ENCODE measurements at places on chromosomes 3 and 15.

DNA sequence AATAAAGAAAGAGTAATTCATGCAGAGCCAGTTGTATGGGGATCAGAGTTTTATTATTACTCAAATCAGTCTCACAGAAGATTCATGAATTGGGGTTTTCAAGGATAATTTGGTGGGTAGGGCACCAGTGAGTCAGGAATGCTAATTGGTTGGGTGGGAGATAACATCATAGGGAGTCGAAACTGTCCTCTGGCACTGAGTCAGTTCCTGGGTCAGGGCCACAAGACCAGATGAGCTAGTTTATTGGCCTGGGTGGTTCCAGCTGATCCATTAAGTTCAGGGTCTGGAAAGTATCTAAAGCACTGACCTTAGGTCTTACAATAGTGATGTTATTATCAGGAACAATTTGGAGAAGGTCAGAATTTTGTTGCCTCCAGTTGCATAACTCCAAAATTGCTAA, 998.6 kb upstream of the EPHA6 start:
- DNase-seq = no peak

GRCh38 chr3:148464246-148464645, 233.5 kb upstream of the AGTR1 start:
- no peak for DNase-seq

- DNase-seq = peak; percentile 97
These were observed 11.7 kb downstream of the ABCC5 start for GRCh38 chr3:184005941-184006507.

DNA sequence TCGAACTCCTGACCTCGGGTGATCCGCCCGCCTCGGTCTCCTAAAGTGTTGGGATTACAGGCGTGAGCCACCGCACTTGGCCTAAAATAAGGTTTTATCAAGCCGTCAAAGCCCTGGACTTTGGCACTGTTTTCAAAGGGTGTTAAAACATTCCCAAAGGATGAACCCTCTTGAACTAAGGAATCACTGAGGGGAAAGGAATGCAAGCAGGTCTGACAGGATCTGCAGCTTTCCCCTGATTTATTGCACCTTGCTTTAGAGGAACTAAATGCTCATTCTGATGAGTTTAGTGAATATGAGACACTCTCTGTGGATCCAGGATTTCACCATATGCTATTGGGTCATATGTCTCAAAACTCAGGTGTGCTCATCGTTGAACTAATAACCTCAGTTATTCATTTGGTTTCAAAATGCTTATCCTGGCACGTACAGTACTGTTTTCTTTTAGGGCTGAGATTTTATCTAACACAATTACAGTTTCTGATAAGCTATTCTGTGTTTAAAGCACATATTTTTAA, 63.0 kb upstream of the TSC22D2 start:
- DNase-seq = peak; percentile 94

- DNase-seq = no peak
These were observed 19.2 kb downstream of the KLF13 start for GRCh38 chr15:31345606-31346366.

DNA sequence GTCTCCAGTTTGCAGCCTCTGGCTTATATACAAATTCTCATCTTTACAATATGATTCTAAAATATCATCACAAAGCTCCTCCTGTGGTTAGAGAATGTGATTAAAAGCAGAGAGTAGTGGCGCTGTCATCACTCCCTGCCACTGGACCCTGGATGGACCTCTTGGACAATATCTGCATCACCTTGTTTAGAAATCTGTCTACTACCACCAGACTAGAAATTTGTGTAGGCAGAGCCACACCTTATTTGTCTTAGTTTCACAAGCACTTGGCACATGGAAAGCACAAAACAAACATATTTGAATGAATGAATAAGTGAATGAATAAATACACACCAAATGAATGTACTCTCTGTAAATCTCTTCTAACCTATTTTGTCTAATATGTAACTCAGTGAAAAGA, 68.1 kb downstream of the IMPG2 start:
- DNase-seq = no peak

Data from LoVo (cell line).